ENCODE measurements at places on chromosomes 6 and 20.

- DNase-seq: no peak
Measured at GRCh38 chr6:119482850-119483285, 133.3 kb upstream of the MAN1A1 start.

DNA sequence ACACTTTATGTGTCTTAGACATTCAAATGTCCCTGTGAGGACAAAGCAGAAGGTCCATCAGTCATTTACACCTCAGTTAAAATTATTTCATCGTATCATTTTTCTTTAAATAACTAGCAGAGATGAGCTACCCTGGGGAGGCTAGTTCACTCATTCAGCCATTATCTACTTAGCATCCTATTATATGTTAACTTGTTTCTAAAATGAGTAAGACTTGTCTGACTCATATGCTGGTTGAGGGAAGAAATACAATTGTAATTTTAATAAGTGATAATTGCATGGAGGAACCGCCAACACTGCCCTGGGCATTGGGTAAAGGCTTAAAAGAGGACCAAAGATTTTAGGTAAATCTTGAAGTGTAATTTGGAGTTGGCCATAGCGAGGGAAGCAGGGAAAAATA lies 12.4 kb upstream of the PTPRK start:
- no peak for DNase-seq

- DNase-seq: no peak
Measured at GRCh38 chr6:66199171-66199570, 492.1 kb upstream of the EYS start.

GRCh38 chr6:150004783-150005717 lies 20.3 kb downstream of the RAET1L start:
- DNase-seq: peak; percentile 86

- DNase-seq: no peak
Measured at GRCh38 chr20:50810842-50811241, 16.0 kb downstream of the BCAS4 start.

- no peak for DNase-seq
Measured at GRCh38 chr6:170024940-170025339, 265.9 kb downstream of the DLL1 start.

- DNase-seq: no peak
Measured at GRCh38 chr6:20069021-20069522, 143.2 kb downstream of the MBOAT1 start.

DNA sequence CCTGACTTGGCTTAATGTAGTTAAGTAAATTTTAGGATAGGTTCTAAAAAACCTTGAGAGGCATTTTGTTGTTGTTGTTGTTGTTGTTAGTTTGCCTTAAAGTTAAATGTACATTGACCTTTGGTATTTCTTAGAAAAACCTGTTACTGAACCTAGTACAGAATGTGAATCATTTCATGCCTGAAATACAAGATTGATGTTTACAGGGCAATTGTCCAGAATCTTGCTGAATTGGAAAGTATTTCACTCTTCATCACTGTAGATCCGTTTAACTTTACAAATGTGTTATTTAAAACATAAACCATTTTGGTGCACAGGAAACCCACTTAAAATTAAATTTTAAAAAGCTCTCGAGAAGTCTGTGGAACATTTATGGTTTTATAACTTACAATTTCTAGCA lies 75.0 kb downstream of the CEP57L1 start:
- no peak for DNase-seq

- DNase-seq: no peak
Measured at GRCh38 chr20:64091340-64091739, 7.1 kb upstream of the LKAAEAR1 start.

DNA sequence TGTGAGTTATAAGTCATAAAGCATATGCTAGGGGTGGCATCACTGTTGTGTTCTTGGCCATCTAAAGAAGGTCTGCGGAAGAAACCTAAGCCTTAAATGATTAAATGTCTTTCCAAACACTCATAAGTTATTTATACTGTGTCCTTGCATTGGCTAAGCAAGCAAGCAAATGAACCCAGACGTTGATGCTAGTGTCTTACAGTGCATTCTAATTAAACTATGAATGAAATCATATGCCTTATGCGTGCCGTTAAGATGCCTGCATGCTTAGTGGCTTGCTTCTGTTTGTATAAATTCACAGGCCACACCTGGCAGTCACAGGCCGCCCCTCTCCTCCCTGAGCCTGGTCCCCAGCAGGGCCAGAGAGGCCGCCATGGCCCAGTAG lies 49.9 kb downstream of the RIN2 start:
- DNase-seq: no peak

- no peak for DNase-seq
Measured at GRCh38 chr6:163570579-163571231, 156.2 kb downstream of the QKI start.

GRCh38 chr6:159086033-159086618 lies 41.3 kb upstream of the TAGAP start:
- no peak for DNase-seq

DNA sequence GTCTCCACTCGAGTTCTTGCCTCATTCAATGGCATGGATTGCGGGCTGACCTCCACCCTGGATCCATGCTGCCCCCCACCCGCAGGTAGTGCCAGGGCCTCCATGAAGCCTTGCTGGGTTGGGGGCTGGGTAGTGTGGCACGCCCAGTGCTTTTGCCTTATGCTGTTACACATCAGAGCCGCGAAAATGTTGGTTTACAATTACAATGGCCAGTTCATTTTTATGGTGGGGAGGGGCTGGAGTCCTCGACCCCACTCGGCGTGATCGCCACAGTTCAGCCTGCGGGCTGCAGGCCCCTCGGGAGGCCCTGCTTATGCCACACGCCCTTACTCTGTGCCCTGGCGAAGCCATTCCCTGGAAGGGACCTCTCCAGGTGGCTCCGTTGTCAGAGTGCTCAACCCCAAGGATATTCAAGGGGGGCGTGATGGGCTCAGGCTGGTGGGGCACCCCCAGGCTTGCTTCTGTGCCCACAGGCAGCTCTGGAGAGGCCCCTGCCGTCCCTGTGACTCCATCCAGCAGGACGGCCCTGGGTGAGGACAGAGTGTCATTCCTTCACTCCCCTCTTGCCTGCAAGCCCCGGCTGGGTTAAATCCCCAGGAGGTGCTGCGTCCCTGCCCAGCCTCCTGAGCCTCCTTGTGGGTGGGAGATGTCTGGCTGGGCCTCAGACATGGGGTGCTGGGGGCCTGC lies 14.8 kb downstream of the ITPA start:
- DNase-seq: no peak

GRCh38 chr6:125748406-125749172 lies 843 bp upstream of the HEY2 start:
- no peak for DNase-seq

- DNase-seq: no peak
Measured at GRCh38 chr6:42013134-42013516, 37.2 kb upstream of the TAF8 start.

DNA sequence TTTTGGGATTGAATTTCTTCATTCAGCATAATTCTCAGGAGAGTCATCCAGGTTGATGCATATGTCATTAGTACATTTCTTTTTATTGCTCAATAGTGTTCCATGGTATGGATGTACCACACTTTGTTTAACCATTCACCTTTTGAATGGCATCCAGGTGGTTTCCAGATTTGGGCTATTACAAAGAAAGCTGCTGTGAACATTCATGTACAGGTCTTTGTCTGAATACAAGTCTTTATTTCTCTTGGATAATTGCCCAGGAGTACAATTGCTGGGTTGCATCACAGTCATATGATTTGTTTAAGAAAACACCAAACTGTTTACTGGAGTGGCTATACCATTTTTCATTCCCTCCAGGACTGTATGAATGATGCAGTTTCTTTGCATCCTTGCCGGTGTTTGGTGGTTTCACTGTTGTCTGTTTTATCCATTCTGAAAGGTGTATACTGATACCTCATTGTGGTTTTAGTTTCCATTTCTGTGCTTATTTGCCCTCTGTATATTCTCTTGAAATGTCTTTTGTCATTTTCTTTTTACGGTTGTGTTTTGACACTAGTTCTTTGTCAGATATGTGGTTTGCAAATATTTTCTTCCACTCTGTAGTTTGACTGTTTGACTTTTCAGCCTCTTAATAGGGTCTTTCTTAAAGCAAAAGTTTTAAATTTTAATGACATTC lies 8.8 kb downstream of the CDKAL1 start:
- DNase-seq: no peak

GRCh38 chr6:166278579-166279392 lies 29.4 kb downstream of the PRR18 start:
- DNase-seq: no peak

DNA sequence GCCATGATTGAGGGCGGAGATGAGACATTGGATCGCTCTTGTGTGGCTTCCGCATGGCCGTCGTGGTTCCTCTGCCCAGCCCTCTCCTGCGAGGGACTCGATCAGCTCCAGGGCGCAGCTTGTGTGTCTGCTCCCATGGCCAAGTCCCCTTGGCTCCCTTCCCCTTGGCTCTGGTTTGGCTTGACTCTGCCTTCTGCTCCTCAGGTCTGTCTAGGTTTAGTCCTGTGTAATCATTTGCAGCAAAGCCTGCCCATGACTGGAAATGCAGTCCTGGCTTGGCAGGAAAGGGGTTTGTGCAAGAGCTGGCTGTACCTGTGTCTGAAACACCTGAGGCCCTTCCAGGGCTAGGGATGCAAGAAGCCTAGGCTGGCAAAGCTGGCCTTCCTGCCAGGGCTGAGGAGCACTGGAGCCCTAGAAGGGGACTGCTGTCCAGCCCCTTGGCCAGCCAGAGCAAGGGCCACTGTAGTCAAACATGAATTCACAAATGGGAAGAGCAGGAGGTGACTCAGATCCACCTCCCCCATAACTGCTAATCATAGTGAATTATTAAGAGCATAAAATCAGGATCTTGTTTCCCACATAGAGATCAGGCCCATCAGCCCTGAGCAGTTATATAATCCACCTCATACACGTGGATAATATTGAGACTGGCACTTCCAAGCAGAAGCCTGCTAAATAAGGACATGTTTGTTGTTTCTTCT lies 196.8 kb downstream of the FARS2 start:
- DNase-seq: no peak

DNA sequence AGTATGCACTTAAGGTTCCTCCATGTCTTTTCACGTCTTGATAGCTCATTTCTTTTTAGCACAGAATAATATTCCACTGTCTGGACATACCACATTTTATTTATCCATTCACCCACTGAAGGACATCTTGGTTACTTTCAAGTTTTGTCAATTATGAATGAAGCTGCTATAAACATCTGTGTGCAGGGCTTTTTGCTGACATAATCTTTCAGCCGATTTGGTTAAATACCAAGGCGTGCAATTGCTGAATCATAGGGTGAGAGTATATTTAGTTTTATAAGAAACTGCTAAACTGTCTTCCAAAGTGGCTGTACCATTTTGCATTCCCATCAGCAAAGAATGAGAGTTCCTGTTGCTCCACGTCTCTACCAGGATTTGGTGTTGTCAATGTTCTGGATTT lies 44.9 kb upstream of the PHACTR2 start:
- DNase-seq: no peak

GRCh38 chr20:23653400-23653938 lies 15.7 kb upstream of the CST3 start:
- no peak for DNase-seq

- DNase-seq: no peak
Measured at GRCh38 chr6:105616521-105616920, 213.6 kb upstream of the PREP start.
